ENCODE measurements at places on chromosomes 12 and 14.

GRCh38 chr12:105705765-105706164 lies 375.3 kb downstream of the C12orf75 start:
- DNase-seq, result peak; percentile 20

DNA sequence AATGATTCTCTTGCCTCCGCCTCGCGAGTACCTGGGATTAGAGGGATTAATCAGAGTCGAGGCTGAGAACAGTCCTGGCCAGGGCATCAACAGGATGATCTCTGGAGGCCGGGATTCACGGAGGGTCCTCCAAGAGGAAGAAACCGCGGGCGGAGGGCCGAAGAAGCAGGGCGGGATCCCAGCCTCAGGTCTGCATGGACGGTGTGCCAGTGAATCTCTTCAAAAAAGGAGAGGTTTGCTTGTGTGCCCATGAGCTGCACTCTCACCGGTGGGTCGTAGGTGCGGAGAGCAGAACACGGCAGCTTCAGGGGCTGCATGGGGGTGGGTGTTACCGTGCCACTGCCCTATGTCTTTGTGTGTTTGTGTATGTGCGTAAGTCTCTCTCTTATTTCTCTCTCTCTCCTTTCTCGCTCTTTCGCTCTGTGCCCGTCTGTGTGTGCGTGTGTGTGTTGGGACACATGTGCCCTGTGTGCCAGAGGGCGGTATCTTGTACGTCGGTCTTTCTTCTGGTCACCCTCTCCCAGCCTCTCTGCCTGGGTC lies 768.2 kb upstream of the ALG10B start:
- no peak for DNase-seq

- no peak for DNase-seq
Observed at GRCh38 chr12:30012816-30013450, 229.2 kb upstream of the TMTC1 start.

- peak; percentile 65 for DNase-seq
Observed at GRCh38 chr12:50986966-50987737, 34.8 kb downstream of the HIGD1C start.

All from natural killer cell (primary cell).